Left ventricle myocardium inferior (tissue), 1 donor: ENCODE measurements at places on chromosomes 1 and 21.

- no peak for DNase-seq
Measured at GRCh38 chr1:40884055-40884795, 22.1 kb upstream of the CITED4 start.

- DNase-seq = no peak
Measured at GRCh38 chr21:18373606-18374005, 30.0 kb downstream of the TMPRSS15 start.

DNA sequence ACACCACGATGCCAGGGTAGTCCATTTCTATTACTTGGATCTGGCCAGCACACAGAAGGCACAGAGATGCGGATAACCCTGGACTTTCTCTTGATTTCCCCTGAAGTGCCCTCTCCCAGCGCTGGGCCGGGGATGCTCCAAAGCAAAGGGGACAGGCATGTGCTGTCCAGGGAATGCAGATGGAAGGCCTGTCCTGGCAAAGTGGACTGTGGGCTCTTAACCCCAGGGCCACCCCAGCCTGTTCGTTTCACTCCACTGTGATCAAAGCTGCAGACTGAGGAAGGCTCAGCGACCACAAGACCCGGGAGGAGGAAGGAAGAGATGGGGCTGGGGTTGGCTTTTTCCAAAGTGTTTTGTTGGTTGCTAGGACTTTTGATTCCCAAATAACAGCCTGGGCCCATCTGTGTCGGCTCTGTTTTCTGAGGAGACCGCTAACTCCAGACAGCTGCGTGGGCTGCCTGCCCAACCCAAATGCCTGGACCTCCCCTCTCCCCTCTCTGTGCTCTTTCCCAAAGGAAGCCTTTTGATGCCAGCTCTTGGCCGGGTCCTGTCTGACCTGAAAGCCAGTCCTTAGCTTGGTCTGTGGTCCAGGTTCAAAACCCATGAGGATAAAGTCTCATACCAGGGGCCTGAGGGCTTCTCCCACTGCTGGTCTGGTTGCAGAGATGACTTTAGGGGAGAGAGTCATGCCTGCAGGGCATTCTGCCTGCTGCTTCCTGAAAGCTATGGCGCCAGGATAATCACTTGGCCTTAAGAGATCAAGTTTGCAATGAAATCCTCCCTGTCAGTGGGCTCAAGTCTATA lies 119.6 kb upstream of the CD34 start:
- DNase-seq = peak; percentile 77

DNA sequence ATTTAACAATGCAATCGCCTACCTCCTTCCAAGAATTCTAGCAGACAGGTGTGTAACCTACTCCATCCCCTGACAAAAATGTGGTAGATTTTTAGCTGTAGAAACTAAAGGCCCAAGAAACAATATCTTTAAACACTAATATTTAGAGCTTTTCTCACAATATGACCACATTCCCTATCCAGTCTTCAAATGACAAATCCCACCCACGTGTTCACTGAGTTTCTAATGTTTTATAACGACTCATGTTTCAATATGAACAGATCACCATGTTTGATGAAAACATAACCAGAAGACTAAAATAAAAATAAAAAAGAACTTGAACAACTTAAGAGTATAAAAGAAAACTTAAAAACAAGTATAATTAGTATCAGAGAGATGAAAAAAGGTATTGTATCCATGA lies 24.6 kb downstream of the RSBN1 start:
- no peak for DNase-seq

GRCh38 chr1:94081566-94082344 lies 39.2 kb downstream of the ABCA4 start:
- DNase-seq = no peak

GRCh38 chr1:162612606-162613400 lies 19.5 kb upstream of the DDR2 start:
- DNase-seq = peak; percentile 29
